HFFc6 (cell line): ENCODE measurements at places on chromosomes 12 and 14. TPM values are rescaled to one million over a fixed set of nuclear protein-coding genes. Genes with fewer than 3 reads are reported as not detected.
A peak's percentile ranks its signal among the peaks of the same experiment; 100 is the strongest.

DNA sequence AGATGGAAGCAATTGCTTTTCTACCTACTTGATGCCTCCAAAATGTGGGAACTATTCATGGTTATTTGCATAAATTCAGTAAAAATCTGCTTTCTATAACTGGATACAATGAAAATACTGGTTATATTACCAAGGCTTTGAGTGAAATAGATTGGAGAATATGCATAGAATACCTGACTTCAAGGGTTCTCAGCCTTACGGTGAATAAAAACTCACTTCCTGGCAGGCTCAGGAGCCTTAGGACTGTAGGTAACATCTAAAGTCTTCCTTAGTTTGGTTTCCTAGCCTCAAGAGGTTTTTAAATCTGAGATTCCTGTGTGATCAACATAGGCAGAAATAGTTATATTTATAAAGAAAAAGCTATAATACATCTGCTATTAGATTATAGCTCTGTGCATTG is 158.6 kb downstream of the SLC41A2 start:
- peaks cover 10% of the 10 kb centered on the region for H3K4me1 ChIP-seq
- H3K27me3 ChIP-seq = peaks cover 2% of the 10 kb centered on the region
- DNase-seq = no peak
- no peak overlapping the region for H3K4me3 ChIP-seq
- no peaks in the 10 kb centered on the region for H3K36me3 ChIP-seq

- H3K27ac ChIP-seq = no peak overlapping the region
- no peak overlapping the region for H3K4me3 ChIP-seq
- peak; percentile 38 for DNase-seq
These were observed 300.5 kb downstream of the PRKD1 start for GRCh38 chr14:29627137-29627536.

Gene UNG
- 21.8 to 32.0 TPM (median 22.6 TPM) in 3 replicates for total RNA-seq

GRCh38 chr12:45599196-45599595 is 130.3 kb upstream of the ARID2 start:
- H3K27ac ChIP-seq = no peak overlapping the region
- no peak for DNase-seq
- H3K4me1 ChIP-seq = no peaks in the 10 kb centered on the region
- peaks cover 12% of the 10 kb centered on the region for H3K27me3 ChIP-seq
- H3K36me3 ChIP-seq = no peaks in the 10 kb centered on the region

- H3K36me3 ChIP-seq = no peaks in the 10 kb centered on the region
- no peak overlapping the region for H3K4me3 ChIP-seq
- H3K4me1 ChIP-seq = peaks cover 67% of the 10 kb centered on the region
- H3K27me3 ChIP-seq = no peaks in the 10 kb centered on the region
These were observed 82.1 kb upstream of the SSTR1 start for GRCh38 chr14:38125481-38126037.

DNA sequence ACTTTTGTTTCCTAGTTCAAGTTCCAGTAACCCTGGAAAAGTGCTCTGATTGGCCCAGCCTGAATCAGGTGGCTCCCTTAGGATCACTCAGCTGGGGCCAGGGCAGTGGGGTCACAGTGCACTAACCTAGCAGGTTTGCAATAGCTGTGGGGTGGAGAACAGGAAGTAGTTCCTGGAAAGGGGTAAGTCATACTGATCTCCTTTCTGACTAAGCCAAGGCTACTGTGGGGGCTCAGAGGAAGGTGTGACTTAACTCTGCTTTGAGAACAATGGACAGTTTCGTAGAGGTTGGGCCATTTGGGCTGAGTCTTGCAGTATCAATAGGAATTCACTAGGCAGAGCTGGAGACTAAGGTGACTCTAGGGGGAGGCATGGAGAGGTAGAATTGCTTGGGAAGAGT is 89.4 kb downstream of the KIF26A start:
- no peak overlapping the region for H3K27ac ChIP-seq
- no peaks in the 10 kb centered on the region for H3K4me1 ChIP-seq
- DNase-seq = no peak
- no peaks in the 10 kb centered on the region for H3K36me3 ChIP-seq
- H3K27me3 ChIP-seq = peaks cover 3% of the 10 kb centered on the region; the same call in 1 of the 2 replicates
- no peak overlapping the region for H3K4me3 ChIP-seq

- H3K36me3 ChIP-seq = no peaks in the 10 kb centered on the region
- peaks cover 7% of the 10 kb centered on the region; the same call in 1 of the 2 replicates for H3K4me1 ChIP-seq
- H3K27me3 ChIP-seq = no peaks in the 10 kb centered on the region
- H3K4me3 ChIP-seq = no peak overlapping the region
These were observed 207.9 kb downstream of the SYNE2 start for GRCh38 chr14:64060648-64061096.

- no peak overlapping the region for H3K4me3 ChIP-seq
- peaks cover 8% of the 10 kb centered on the region for H3K4me1 ChIP-seq
- peaks cover 1% of the 10 kb centered on the region; the same call in 1 of the 2 replicates for H3K27me3 ChIP-seq
- H3K36me3 ChIP-seq = no peaks in the 10 kb centered on the region
- DNase-seq = no peak
These were observed 216.6 kb upstream of the FKBP4 start for GRCh38 chr12:2578211-2578610.

Gene KCNA1
- not detected in 2 replicates for total RNA-seq

GRCh38 chr14:104729835-104730181 is 5.8 kb downstream of the ADSS1 start:
- H3K27ac ChIP-seq = no peak overlapping the region
- H3K4me1 ChIP-seq = no peaks in the 10 kb centered on the region
- no peaks in the 10 kb centered on the region for H3K36me3 ChIP-seq
- no peak for DNase-seq

DNA sequence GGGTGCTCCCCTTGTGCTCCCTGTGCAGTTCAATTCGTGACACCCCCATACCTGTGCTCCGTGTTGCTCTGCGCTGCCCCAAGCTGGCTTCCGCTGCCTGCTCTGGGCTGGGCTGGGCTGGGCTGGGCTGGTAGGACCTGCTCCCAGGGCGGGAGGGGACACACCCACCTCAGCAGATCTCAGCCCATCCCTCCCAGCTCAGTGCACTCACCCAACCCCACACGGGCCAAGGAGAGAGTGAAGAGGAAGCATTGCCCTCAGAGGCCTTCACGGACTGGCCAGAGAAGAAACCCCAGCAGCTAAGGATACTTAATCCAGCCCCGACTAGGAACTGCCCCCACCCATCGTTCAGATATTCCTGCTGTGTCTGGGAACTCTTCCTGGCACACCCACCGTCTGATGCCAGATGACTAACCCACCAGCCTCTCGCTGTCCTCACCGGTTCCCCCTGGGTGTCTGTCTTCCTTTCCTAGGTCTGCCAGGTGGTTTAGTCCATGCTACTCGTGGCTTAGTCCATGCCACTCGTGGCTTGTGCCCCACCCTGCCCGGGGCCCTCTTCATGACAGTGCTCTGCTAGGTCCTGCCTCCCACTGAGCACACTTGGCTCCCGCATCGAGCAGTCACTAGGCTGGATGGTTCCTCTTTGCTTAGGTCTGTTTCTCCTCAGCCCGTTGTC is at the start of gene LPAR5:
Gene LPAR5 (minus strand): TSS at position 104 of the 676 bp plus-strand sequence. CDS start 14,711 bp downstream, outside the sequence.
- peaks cover 12% of the 10 kb centered on the region for H3K4me1 ChIP-seq
- H3K4me3 ChIP-seq = no peak within 1 kb of the TSS
- DNase-seq = no peak
- H3K27ac ChIP-seq = no peak within 1 kb of the TSS
- peaks cover 34% of the 10 kb centered on the region for H3K27me3 ChIP-seq
- no peaks in the 10 kb centered on the region for H3K36me3 ChIP-seq

Gene TAS2R9
- total RNA-seq = not detected in 3 replicates

Gene TPPP2
- not detected in 3 replicates for total RNA-seq

DNA sequence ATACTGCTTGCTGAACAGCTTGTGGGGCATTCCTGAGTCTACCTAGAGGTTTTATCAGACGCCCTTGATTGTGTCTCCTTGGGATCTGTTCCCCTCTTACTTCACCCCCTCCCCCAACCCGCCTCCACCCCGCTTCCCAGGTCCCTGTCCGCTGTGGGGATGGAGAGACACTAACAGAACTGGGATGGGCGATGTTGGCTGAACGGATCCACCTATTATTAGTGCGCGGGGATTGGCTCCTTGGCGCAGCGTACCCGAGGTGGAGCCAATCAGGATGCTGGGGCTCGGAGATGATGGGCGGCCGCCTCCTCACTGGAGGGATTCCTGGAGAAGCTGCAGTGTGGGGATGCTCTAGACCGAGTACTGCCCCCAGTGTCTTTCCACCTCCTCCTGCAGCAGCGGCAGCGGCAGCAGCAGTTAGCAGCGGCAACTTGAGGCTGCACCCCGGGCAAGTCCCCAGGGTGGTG is at the start of gene SYT1:
Gene SYT1 (plus strand): TSS at position 372 of the 467 bp plus-strand sequence.
- peak; percentile 80 for DNase-seq
- peaks cover 6% of the 10 kb centered on the region for H3K27me3 ChIP-seq
- no peaks in the 10 kb centered on the region for H3K36me3 ChIP-seq
- peak within 1 kb of the TSS; percentile 94 for H3K4me3 ChIP-seq
- H3K27ac ChIP-seq = peak within 1 kb of the TSS; percentile 68

GRCh38 chr12:90163975-90164374 is 455.3 kb upstream of the ATP2B1 start:
- no peaks in the 10 kb centered on the region for H3K36me3 ChIP-seq
- H3K4me1 ChIP-seq = no peaks in the 10 kb centered on the region
- H3K4me3 ChIP-seq = no peak overlapping the region
- no peak overlapping the region for H3K27ac ChIP-seq

Gene BBOF1
- total RNA-seq = 1.6 and 3.6 TPM in 2 replicates

- H3K27me3 ChIP-seq = peaks cover 10% of the 10 kb centered on the region
- H3K36me3 ChIP-seq = no peaks in the 10 kb centered on the region
- peak overlapping the region; percentile 9; the same call in 1 of the 2 replicates for H3K27ac ChIP-seq
- peak; percentile 62 for DNase-seq
- H3K4me3 ChIP-seq = peak overlapping the region; percentile 79
These were observed 65.1 kb upstream of the KTN1 start for GRCh38 chr14:55514819-55515490.

Gene HELB
- total RNA-seq = 1.3 to 2.1 TPM (median 1.8 TPM) in 3 replicates

Gene FUT8
- 53.6 to 63.4 TPM (median 61.0 TPM) in 3 replicates for total RNA-seq

- H3K27ac ChIP-seq = peak overlapping the region; percentile 81
- no peaks in the 10 kb centered on the region for H3K36me3 ChIP-seq
- DNase-seq = no peak
- H3K27me3 ChIP-seq = peaks cover 5% of the 10 kb centered on the region
- H3K4me3 ChIP-seq = peak overlapping the region; percentile 85
These were observed 20.3 kb downstream of the SLC25A29 start for GRCh38 chr14:100285913-100286400.

Gene PTHLH
- total RNA-seq = 0.37 to 1.3 TPM (median 0.59 TPM) in 3 replicates

GRCh38 chr14:39673734-39674133 is 241.5 kb upstream of the FBXO33 start:
- no peak overlapping the region for H3K4me3 ChIP-seq
- H3K4me1 ChIP-seq = no peaks in the 10 kb centered on the region
- no peaks in the 10 kb centered on the region for H3K36me3 ChIP-seq
- H3K27ac ChIP-seq = no peak overlapping the region
- DNase-seq = no peak
- no peaks in the 10 kb centered on the region for H3K27me3 ChIP-seq

DNA sequence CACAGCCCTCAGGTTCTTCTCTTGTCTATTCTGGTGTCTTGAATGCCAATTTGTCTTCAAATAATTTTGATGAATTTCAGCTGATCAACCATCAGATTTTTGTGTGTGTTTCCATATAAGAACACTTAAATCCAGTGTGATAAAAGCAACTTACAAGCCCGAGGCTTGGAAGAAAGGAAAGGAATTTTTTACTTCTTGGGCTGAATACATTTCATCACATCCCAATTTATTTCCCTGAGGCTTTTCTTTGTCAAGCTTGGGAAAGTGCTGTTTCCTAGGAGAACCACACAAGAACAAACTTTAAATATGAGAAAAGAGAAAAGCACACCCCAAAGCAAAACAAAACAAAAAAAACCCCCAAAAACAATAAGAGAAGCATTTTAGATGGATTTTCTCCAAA is 26.6 kb downstream of the GPRC5D start:
- H3K4me1 ChIP-seq = peaks cover 53% of the 10 kb centered on the region
- H3K27ac ChIP-seq = peak overlapping the region; percentile 47
- no peak for DNase-seq
- H3K36me3 ChIP-seq = peaks cover 36% of the 10 kb centered on the region
- H3K27me3 ChIP-seq = peaks cover 7% of the 10 kb centered on the region

DNA sequence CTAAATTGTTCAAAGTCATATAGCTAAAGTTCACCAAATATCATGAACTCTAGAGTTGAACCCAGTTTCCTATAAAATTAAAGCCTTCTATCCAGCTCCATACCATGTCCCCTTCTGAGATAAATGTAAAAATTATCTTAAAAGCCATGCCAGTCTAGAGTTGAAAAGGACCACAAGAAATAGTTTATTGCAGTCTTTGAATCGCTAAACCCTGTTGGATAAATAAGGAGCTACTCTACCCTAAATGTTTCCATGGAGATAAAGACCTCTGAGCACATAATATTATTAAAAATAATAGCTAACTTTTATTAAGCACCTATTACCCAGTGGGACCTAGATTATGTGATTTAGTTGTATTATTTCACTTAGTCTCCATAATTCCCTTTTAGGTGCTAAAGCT is 227.6 kb upstream of the NOS1 start:
- H3K4me3 ChIP-seq = no peak overlapping the region
- peaks cover 3% of the 10 kb centered on the region for H3K27me3 ChIP-seq
- H3K27ac ChIP-seq = no peak overlapping the region
- no peak for DNase-seq
- no peaks in the 10 kb centered on the region for H3K36me3 ChIP-seq
- no peaks in the 10 kb centered on the region for H3K4me1 ChIP-seq

GRCh38 chr12:102351322-102351721 is 129.0 kb downstream of the IGF1 start:
- no peaks in the 10 kb centered on the region for H3K4me1 ChIP-seq
- no peak overlapping the region for H3K4me3 ChIP-seq
- H3K27ac ChIP-seq = no peak overlapping the region
- H3K36me3 ChIP-seq = no peaks in the 10 kb centered on the region

DNA sequence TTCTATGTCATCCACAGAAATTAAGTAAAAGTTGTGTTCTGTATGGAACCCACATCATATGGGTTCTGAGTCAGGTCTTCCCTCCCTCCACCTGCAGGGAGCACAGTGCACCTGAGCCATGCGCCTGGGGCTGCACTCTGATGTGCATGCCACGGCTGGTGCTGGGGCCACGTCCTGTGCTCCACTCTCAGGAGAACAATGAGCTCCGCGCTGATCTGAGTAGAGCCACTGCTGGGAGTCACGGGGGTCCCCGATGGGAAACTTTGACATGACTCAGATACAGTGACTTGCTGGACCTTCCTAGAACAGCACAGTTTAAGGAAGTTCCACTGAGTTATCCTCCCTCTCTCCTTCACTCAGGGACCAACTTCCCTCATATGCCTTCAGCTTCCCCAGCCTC is 683.4 kb downstream of the TMEM121 start:
- H3K4me1 ChIP-seq = no peaks in the 10 kb centered on the region
- DNase-seq = no peak
- H3K27ac ChIP-seq = no peak overlapping the region

- peaks cover 2% of the 10 kb centered on the region; the same call in 1 of the 2 replicates for H3K27me3 ChIP-seq
- no peak overlapping the region for H3K4me3 ChIP-seq
- H3K36me3 ChIP-seq = peaks cover 62% of the 10 kb centered on the region
- peaks cover 37% of the 10 kb centered on the region for H3K4me1 ChIP-seq
- DNase-seq = no peak
These were observed 58.4 kb downstream of the ATP2B1 start for GRCh38 chr12:89650239-89650638.

DNA sequence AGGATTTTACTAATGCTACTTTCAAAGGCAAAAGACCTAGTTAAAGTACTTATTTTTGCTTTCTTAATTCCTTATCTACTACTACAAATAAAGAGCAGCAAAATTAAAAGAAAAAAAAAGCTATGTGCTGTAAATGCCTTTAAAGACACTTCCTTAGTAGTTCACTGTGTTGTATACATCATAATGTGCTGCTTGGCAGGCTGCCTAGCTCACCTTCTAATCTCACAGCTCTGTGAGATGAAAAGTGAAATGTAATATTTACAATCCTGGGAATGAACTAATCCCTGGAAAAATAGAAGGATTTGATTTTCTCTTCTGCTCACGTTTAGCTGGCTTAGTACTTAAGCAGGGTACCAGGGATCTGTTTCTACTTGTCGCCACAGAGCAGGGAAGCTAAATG is 184.4 kb upstream of the ALG10B start:
- no peaks in the 10 kb centered on the region for H3K4me1 ChIP-seq
- DNase-seq = no peak
- H3K27me3 ChIP-seq = peaks cover 3% of the 10 kb centered on the region
- H3K36me3 ChIP-seq = no peaks in the 10 kb centered on the region
- H3K4me3 ChIP-seq = no peak overlapping the region
